ENCODE measurements at places on chromosomes 4 and X.

GRCh38 chrX:130028196-130028595 lies 45.8 kb downstream of the BCORL1 start:
- DNase-seq: peak; percentile 37

DNA sequence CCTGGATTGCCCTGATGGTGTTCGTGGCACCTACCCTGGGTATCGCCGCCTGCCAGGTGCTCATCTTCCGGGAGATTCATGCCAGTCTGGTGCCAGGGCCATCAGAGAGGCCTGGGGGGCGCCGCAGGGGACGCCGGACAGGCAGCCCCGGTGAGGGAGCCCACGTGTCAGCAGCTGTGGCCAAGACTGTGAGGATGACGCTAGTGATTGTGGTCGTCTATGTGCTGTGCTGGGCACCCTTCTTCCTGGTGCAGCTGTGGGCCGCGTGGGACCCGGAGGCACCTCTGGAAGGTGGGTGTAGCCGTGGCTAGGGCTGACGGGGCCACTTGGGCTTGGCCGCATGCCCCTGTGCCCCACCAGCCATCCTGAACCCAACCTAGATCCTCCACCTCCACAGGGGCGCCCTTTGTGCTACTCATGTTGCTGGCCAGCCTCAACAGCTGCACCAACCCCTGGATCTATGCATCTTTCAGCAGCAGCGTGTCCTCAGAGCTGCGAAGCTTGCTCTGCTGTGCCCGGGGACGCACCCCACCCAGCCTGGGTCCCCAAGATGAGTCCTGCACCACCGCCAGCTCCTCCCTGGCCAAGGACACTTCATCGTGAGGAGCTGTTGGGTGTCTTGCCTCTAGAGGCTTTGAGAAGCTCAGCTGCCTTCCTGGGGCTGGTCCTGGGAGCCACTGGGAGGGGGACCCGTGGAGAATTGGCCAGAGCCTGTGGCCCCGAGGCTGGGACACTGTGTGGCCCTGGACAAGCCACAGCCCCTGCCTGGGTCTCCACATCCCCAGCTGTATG lies 1.8 kb downstream of the AVPR2 start:
- no peak for DNase-seq

DNA sequence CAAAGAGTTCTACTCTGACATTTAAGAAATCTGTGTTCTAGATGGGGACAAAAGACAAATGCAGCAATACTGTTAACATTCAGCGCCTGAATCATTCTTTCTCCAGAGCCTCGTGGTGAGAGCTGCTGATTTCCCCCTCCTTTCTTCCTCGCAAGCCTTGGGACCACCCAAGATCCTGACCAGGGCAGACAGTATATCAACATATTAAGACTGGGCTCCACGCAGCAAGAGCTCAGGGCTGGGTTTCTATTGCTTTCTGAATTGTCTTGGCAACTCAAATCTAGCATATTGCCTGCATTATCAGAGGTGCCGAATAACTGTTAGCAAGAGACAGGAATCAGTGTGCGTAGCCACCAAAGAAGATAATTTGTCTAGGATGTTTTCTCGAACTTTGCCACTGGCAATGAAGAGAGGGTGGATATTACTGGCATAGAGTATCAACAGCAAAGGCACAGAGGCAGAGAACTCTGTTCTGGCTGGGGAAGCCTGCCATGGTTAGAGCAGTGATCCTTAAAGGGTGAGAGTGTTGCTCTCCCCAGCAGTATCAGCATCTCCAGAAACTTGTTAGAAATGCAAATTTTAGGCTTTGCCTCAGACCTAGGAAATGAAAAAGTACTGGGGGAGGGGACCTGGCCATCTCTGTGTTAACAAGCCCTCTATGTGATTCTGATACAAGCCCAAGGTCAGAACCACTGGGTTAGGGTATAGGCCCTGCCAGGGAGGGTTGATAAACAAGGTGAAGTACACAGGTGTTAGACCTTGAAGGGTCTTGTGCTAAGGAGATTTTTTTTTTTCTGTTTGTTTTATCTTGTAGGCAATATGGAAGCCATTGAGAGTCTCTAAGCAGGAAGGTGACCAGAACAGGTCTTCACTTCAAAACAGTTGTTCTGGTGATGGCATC lies 46.2 kb upstream of the MID1IP1 start:
- no peak for DNase-seq

GRCh38 chr4:14771094-14771493 lies 231.2 kb upstream of the CPEB2 start:
- DNase-seq: no peak

GRCh38 chr4:85084371-85085094 lies 118.0 kb upstream of the WDFY3 start:
- DNase-seq: peak; percentile 69

DNA sequence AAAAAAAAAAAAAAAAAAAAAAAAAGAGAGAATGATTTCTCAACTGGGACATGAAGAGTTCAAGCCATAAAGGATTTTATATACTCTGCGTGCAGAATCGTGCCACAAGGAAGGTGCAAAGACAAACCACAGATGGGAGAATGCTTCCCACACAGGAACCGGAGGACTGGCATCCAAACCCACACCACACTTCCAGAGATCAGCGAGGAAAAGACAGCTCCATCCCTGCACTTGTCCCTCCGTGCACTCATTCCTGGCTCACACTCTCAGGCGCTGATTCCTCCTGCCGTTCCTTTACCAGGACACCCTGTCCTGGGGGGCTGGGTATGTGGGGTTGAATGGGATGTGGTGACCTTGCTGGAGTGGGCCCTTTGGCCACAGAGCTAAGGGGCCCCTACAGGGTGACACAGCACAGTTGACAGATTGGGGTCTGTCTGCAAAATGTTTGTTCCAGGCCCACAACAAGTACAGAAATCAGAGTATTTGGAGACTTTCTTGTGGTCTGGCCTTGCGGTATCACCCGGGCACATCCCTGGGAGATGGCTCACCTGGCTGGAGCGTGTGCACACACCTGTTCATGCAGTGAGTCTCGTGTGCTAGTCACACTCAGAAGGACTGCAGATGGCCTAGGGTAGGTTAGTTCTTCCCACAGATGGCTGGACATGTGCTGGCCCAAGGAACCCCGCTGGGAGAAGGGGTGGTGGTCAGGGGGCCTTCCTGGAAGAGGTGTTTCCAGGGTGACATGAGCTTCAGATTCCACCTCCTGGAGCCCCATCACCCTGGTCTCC lies 55.4 kb upstream of the GPR78 start:
- DNase-seq: no peak

- DNase-seq: no peak
Measured at GRCh38 chr4:189659287-189659686, 281.4 kb upstream of the FRG1 start.

GRCh38 chr4:7214359-7214758 lies 22.0 kb downstream of the SORCS2 start:
- DNase-seq: peak; percentile 51

GRCh38 chr4:4689694-4690440 lies 148.0 kb upstream of the STX18 start:
- no peak for DNase-seq

DNA sequence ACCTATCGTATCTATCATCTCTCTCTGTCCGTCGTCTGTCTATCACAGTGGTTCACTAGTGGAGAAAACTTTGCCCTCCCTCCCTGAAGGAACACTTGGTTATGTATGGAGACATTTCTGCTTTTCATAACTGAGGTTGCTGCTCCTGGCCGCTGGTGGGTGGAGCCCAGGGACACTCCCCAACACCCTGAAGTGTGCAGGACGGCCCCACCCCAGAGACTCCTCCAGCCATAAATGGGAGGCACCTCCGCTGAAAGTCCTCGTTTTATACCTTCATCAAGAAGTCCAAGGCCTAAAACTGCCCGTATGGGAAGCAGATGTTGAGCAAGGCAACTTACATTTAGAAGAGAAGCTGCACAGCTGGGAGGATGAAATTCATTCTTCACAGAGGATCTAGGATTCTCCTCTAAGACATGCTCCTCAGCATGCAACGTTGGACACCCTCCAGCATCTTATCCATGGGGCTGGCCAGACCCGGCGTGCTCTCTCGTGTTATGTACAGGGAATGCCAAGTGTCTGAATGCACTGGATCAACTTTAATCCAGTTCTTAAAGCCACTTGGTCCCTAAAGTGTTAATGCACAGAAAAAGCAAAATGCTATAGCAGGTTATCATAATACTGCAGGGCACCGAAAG lies 43.5 kb downstream of the PRKX start:
- DNase-seq: no peak

- no peak for DNase-seq
Measured at GRCh38 chr4:84232309-84233095, 266.6 kb downstream of the NKX6-1 start.

DNA sequence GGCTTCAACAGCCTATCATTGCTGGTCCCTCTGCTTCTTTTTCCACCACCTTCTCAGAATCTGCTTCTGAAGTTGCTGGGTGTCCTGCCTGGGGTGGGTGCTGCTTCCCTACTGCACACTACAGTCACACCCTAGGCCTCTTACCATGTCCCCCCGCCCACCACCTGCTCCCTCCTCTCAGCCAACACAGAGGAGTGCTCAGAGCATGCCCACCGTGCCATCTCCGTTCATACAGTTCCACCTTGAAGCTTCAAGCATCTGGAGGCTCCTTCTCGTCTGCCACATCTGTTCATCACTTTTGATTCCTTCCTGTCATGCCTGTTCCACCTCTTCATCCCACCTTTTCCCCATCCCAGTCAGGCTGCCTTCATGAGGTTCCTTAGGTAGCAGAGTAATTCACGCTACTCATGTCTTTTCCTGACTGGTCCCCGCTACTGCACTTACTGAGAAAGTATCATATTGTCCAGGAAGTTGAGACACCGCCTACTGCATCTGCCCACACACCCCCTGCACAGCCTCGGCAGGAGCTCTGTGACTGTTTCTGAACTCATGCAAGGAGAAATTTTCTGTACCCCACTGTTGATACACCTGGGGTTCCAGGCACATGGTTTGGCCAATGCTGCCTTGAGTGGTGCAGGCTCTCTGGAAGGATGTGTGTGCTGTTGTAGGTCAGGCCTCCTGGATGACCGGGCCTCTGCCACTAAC lies 39.5 kb downstream of the HADH start:
- DNase-seq: no peak

GRCh38 chrX:119518371-119518770 lies 46.8 kb downstream of the STEEP1 start:
- DNase-seq: no peak

DNA sequence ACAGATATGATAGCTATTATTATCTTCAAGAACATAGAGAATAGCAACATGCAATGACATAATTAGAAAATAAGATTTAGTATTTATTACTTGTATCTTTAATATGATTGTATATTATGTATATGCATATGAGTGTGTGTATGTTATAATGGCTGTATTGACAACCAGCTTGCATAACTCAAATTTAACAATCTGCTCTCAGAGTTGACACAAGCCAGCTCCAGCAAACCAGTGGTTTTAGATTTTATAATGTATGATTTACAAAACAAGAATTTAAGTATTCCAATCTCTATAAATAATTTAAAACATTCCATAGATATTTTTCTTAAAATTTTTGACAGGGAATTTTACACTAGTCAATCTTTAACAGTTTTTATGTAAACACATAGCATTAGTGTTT lies 935.9 kb upstream of the EPHA5 start:
- DNase-seq: no peak

- peak; percentile 2 for DNase-seq
Measured at GRCh38 chrX:109374262-109374960, 107.5 kb downstream of the GUCY2F start.

DNA sequence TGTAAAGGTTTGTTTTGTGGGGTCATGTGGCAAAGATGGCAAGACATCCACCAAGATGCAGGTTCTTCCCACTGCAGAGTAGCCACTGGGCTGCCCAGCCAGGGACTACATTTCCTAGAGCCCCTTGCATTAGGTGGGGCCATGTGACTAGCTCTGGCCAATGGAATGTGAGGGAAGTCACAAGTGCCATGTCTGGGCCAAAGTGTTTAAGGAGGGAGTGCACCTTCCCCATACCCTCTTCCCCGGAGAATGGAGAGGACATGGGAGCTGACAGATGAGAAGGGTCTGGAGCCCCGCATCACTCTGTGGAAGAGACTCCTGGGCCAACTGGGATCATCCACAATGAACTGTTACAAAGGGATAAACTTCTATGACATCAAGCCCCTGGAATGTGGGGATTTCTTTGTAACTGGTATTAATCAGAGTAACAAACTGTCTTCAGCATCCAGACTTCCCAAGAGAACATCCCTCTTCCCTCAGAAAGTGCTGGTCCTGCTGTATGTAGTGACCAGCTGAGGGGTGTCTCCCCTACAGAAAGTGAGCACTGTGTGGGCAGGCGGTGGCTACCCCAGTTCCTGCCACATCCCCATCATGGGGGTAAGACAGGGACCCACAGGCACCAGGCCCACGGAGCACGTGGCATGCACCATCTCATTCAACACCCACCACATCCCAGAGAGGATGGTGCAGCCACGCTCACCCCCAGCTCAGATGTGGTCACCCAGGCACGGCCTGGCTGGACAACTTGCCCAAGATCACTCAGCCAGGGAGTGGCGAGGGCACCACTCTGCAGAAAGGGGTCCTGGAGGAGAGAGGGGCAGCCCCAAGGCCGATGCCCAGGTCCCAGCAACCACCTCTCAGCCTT lies 10.9 kb downstream of the PPP2R2C start:
- peak; percentile 50 for DNase-seq
